ENCODE measurements at places on chromosomes 11 and 22.
A peak's percentile ranks its signal among the peaks of the same experiment; 100 is the strongest.

GRCh38 chr11:131581046-131581445 is 210.6 kb downstream of the NTM start:
- DNase-seq = no peak

- DNase-seq = peak; percentile 48
Observed at GRCh38 chr22:36409911-36410756, 22.4 kb upstream of the MYH9 start.

DNA sequence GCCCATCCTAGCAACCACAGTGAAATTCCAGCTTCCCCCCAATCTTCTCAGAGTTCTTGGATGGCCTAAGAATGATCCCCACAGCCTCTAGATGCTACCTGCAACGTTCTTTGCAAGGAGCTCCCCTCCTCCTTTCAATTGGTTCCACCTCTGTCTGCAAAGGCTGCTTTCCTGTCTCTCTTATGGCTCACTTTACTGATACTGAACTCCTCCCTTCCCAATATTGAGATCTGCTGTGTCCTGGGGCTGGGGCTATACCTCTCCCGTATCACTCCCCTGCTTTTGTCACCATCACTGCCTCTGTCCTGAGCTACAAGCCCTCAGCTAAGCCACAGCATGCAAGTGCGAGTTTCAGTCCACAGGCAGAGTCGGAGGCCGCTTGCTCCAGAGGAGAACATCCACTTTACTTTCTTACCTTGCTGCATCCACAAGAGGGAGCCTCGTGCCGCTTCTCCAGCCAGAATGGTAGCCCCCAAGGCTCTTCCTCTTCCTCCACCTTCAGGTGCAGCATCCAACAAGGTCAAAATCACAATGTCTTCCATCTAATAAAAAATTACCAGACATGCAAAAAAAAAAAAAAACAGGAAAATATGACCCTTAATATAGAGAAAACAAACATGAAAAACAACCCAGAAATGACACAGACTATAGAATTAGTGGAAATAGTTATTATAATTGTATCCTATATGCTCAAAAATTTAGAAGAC is 48.6 kb upstream of the TMEM45B start:
- no peak for DNase-seq

DNA sequence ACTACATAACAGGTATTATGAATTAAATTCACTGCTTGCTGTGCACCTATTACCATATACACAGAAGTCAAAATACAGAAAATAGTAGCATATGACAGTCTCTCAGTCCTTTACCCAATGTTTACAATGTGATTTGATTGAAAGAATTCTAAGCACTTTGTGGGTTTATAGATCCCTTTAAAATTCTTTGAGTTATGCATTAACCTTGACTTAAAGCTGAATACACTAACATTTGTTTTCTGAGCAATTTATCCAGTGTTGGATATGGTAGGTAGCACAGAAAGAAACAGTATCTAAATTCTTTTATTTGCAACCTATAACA is 230.8 kb upstream of the DDI1 start:
- DNase-seq = no peak

GRCh38 chr11:119422809-119423508 is at the start of gene THY1:
TSS of gene THY1 (minus strand) at chr11:119423172. CDS start at chr11:119420905, 2,267 bp downstream.
- DNase-seq = no peak

GRCh38 chr11:92830377-92831155 is 138.9 kb upstream of the MTNR1B start:
- peak; percentile 97 for DNase-seq

DNA sequence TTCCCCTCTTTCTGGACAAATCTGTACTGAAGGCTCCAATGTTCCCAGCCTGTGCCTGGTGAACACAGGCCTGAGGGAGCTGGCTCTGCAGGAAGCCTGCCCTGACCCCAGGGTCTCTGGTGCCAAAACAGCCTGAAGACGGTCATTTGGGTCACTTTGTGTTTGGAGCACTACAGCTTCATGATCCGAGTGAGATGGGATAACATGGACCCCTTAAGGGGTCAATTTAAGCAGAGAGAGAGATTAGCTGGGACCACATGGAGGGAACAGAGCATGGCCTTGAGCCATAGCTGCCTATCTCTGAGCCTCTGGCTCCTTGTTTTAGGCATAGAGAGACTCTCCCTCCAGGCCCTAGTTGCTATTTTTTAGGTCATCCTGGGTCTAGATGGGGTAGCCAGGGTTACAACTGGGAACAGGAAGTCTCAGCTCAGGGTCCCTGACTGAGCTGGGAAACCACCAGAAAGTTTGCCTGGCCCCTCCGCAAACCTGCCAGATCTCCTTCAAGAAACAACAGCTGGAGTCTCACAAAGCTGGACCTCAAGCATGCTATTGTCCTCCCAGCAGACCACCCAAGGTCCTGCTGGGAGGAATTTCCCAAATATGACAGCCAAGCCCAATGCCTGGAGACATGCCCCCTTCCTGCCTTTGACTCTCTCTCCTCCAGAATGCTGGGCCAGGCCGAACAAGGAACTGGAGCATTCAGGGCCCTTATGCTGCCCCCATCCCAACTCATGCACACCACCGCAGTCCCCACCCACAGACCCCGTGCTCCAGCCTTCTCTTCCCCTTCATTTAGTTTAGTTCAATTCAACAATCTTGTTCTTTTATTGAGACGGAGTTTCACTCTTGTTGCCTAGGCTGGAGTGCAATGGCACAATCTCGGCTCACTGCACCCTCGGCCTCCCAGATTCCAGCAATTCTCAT is 4.0 kb downstream of the SLCO2B1 start:
- no peak for DNase-seq

DNA sequence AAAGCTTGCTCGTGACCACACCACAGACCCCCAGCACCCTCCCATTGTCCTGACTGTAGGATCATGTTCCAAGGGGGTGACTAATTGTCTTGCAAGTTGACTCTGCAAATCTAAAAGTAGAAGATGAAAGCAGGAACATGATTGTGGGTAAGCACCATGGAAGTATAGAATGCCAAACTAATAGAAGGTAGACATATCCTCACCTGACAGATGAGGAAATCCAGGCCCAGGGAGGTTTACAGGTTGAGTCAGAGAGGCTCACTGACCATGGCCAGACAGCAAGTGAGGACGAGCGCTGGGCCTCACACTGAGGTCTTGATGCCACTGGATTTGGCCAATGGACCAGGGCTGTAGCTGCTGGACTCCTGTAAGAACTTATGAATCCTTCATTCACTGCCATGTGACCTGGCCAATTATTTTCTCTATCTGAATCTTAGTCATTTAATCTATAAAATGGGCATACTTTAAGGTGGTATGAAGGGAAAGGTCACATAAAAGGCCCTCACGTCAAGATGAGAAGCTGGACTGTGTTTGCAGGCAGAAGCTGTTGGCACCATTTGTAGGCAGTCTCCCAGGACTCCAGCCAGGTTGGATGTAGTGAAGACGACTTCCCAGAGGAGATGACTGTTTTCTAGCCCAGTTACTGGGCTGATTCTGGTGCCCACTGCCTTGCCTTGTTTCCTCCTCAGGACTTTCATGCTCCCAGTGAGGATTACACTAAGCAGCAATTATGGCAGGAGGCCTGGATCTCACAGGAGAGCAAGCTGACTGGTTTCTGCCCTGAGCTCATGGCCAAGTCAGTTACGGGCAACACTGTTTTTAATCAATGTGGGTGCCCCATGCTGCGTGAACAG is 54.6 kb downstream of the GAB4 start:
- no peak for DNase-seq

DNA sequence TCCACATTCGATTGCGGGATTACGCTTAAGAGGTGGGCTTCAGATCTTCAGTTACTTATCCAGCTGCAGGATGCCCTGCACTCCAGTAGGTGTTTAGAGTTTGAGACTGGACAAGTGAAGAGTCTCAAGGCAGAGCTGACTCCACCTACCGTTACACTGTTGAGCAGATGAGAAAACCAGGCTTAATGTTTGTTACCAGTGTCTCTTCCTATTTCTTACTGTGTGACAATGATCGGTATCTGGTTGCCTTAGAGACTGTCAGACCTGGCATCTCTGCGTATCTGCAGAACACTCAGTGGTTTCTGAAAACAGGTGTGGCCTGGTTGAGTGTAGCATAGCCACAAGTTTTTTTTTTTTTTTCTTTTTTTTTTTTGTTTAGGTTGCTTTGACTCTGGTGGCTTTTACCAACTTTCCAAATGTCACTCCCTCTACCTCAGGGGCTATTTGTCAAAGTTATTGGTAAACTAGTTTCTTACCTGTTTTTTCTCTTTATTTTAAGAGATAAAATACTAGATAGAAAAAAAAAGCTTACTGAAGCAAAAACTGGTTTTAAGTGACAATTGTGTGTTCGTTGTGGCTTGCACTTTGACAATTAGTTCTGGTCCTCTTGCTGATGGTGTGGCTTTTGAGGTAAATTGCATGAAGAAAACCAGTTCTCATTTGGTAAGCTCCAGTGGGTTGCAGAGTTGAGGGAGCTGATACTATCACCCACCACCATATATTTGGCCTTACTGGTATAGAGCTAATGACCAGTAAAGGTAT is 284.8 kb downstream of the ETS1 start:
- DNase-seq = no peak

GRCh38 chr11:104000798-104001197 is 35.6 kb upstream of the DDI1 start:
- DNase-seq = no peak

- DNase-seq = no peak
Observed at GRCh38 chr11:75801362-75802020, 13.5 kb upstream of the UVRAG start.

GRCh38 chr22:37079668-37080171 is 28.2 kb downstream of the KCTD17 start:
- no peak for DNase-seq

GRCh38 chr22:19848298-19849224 is 6.1 kb downstream of the GNB1L start:
- DNase-seq = no peak

DNA sequence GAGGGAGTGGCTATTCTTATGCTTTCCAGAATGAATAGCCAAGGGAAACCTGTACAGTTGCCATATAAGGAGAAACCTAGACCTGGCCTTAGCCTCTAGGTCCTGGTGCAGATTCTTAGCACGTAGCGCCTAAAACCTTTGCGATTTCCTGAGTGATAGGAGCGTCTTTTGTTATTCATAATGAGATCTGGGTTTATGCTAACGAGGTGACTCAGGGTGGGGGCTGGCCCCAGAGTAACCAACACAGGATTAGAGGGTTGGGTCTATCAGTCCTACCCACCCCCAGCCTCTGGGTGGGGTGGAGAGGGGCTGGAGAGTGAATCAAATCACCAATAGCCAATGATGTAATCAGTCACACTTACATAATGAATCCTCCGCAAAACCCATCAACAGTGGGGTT is 73.4 kb upstream of the PARVG start:
- DNase-seq = no peak

DNA sequence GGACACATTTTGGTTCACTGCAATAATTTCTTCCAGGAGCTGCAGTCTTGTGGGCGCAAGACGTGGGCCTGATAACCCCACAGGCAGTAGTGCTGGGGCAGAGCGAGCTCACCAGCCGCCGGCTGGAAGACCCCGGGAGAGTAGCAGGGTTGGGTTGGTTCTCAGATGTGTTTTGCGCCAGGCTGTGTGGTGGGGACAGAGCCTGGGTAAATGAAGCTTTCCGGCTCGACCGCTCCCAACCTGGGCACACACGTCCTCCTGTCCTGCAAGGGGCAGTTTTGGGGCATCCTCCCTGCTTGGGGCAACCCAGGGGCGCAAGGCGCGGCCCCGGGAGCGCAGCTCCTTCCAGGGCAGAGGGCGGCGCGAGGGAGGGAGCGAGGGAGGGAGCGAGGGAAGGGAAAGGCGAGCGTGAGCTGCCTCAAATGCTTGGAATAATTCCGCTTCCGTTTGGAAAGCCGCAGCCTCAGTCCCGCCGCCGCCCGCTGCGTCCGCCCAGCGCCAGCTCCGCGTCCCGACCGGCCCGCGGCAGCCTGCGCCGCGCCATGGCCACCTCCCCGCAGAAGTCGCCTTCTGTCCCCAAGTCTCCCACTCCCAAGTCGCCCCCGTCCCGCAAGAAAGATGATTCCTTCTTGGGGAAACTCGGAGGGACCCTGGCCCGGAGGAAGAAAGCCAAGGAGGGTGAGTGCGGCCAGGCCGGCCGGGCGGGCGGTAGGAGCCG is at the start of gene PARVA:
TSS of gene PARVA (plus strand) at position 466 of the 718 bp plus-strand sequence. CDS start at position 543, 77 bp downstream.
- DNase-seq = no peak

DNA sequence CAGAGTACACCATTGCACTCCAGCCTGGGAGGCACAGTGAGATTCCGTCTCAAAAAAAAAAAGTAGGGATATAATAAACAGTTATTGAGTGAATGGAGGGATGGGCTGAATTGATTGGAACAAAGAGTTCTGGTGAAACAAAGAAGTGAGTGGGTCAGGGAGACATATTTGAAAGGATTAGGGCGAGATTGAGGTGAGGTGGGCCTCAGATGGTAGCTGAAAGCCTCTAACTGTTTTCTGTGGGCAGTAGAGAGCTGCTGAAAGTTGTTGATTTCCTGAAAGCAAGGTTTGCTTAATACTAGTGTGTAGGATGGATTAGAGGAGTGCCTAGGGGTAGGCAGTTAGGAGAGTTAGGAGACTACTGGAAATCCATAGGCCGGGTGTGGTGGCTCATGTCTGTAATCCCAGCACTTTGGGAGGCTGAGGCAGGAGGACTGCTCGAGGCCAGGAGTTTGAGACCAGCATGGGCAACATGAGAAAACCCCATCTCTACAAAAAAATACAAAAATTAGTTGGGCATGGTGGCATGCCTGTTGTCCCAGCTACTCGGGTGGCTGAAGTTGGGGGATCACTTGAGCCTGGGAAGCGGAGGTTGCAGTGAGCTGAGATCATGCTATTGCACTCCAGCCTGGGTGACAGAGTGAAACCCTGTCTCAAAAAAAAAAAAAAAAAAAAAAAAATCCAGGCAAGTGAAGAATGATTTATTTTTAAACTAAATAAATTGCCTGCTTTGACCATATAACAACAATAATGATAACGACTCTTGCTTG is 41.4 kb upstream of the PTPRJ start:
- no peak for DNase-seq

- no peak for DNase-seq
Observed at GRCh38 chr11:46348566-46349401, 1.5 kb downstream of the DGKZ start.

DNA sequence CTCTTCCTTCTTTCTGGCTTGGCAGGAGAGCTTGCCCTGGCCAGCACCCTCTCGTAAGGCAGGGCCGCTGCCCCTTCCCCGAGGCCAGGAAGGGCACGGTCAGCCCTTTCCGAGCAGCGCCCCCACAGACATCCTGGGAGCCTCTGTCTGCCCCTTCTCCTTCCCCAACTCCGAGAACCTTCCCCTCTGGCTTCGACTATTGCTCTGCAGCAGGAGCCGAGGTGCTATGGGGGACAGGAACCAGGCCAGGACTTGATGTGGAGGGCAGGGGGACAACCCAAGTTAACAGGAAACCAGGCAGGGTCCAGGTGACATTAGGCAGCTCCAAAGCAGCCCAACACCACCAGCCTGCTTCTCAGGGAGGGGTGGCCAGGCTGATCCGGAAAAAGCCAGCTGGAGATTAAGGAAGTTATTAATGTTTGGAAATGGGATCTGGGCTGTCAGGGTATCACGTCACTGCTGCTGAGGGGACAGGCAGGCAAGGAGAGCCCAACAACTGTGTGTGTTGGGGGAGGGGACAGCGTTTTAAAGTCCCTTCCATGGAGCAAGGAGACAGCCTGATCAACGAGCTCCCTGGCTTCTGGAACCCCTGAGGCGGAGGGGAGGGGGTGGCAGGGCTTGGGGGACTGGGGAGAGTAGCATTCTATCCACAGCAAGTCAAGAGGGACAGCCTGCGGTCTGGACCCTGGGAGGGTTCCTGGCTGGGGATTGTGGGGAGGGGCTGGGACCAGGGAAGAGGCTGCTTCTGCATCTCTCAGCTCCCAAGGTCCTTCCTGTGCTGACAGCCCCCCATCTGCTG is 27.3 kb downstream of the SYT7 start:
- DNase-seq = no peak

- peak; percentile 87 for DNase-seq
Observed at GRCh38 chr11:66866511-66866986, 9.7 kb downstream of the LRFN4 start.

- DNase-seq = no peak
Observed at GRCh38 chr11:19391026-19391425, 150.3 kb upstream of the E2F8 start.
